ENCODE measurements at places on chromosomes 2 and 18.

GRCh38 chr18:42174909-42175308 lies 219.9 kb downstream of the PIK3C3 start:
- DNase-seq: no peak

- DNase-seq: no peak
Measured at GRCh38 chr2:2892892-2893291, 484.7 kb downstream of the EIPR1 start.

DNA sequence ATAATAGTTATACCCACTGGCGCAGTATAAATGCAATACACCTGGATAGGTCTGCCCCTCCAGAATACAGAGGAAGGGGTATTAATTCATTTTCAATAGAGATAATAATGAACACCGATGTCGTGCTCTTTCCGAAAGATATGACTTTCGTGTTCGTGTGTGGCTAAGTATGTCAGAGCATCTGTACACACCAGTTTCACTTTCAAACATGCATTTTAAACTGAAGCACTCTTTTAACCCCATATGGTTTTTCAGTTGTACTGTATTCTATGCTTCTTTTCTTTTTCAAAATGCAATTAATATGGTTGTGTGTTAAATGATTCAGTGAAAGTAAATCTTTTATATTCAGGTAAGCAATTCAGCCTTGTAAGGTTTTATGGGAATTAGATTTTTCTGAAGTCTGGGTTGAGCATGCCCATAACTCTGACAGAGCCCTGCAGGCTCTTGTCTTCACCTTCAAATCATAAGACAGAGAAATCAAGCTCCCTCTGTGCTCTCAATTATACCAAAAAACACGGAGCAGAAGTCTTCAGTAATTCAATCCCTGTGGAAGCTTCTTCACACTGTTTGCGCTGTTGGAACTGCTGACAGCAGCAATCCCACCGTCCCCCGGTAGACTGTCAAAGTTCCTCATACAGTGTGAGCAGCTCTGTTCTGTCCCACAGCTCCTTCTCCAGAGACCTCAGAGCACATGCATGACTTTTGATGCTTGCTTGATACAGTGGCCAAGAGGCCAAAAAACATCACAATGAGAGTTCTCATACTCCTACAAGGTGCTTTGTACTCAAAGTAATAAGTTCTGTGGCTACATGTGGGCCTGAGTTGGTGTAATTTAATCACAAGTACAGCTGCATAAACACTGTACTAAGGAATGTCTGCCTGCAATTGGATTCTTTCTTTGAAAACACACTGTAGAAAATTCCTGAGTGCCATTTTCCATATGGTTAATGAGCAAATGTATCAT lies 186.8 kb downstream of the ZNF521 start:
- no peak for DNase-seq

- no peak for DNase-seq
Measured at GRCh38 chr2:33810046-33810835, 211.1 kb upstream of the FAM98A start.

- no peak for DNase-seq
Measured at GRCh38 chr18:10893761-10894160, 255.6 kb downstream of the PIEZO2 start.

GRCh38 chr18:76621782-76622495 lies 126.9 kb upstream of the ZNF516 start:
- DNase-seq: no peak

DNA sequence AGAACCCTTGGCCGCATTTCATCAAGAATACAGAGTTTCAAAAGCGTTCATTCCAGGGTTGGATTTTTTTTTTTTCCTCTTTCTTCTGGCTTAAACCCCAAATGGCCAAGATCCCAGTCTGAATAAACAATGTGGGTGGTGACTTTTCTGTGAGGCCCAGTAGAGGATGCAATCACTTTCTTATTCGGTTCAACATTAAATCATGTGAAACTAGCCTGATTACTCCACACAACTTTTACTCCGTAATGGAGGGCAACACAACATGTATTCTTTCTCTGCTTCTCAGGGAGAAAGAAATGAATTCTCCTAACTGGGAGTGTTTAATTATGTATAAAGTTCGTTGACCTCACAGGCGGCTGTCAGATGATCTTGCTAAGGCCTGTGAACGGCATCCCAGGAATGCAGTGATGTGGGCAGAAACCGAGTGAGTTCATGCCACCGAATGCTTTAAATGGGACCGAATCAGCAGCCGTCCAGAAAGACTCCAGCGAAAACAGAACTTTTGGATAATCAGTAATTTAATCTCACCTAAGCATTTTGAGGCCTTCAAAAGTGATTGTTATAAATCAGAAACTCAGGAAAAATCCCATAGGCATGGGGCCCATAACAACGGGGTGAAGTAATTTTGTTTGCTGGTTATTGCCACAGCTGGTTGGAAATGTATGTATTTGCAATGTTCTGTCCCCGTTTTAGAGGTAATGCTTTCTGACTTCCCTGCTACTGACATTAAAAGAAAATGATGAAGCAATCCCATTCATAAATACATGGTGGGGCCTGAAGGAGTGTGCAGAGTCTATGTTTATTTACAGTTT lies 81.5 kb downstream of the BCL2 start:
- no peak for DNase-seq

GRCh38 chr18:44701227-44701626 lies 20.5 kb downstream of the SETBP1 start:
- no peak for DNase-seq

- DNase-seq: peak; percentile 18
Measured at GRCh38 chr18:2572171-2572569, 813 bp downstream of the NDC80 start.

- DNase-seq: peak; percentile 35
Measured at GRCh38 chr2:24409700-24410556, 49.6 kb upstream of the ITSN2 start.

DNA sequence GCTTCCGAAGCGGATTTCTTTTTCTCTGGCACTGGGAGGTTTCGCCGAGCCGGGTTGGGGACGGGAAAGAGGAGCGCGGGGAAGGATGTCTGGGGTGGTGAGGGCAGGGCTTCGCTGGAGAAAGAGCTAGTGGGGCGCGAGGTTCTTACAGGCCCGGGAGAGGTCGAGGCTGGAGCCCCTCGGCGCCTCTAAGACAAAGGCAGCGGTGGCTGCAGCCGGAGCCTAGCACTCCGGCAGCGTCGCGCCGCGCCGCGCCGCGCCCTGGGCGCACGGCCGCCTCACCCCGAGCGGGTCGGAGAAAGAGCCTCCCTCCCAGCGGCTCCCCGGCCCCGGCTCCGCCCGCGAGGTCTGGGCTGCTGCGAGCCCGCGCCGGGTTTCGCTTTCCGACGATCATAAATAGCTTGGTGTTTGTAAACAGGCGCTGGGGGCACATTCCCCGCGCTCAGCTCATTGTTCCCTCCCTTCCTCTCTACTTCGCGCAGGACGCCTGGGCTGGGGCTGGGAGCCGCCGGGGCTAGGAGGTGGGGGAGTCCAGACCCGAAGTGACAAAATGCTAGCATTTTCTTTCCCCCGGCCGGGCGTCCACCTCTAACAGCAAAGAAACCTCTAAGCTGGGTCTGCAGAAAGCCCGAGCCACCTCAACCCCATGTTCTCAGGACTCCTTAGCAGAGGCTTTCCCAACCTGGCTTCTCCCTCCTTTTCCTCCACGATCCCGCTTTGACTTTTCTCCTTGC lies 813 bp upstream of the MEIS1 start:
- no peak for DNase-seq

- no peak for DNase-seq
Measured at GRCh38 chr2:70936165-70936978, 672 bp downstream of the ATP6V1B1 start.

Data from HL-60 (cell line).